ENCODE measurements at places on chromosomes 5 and 9.

DNA sequence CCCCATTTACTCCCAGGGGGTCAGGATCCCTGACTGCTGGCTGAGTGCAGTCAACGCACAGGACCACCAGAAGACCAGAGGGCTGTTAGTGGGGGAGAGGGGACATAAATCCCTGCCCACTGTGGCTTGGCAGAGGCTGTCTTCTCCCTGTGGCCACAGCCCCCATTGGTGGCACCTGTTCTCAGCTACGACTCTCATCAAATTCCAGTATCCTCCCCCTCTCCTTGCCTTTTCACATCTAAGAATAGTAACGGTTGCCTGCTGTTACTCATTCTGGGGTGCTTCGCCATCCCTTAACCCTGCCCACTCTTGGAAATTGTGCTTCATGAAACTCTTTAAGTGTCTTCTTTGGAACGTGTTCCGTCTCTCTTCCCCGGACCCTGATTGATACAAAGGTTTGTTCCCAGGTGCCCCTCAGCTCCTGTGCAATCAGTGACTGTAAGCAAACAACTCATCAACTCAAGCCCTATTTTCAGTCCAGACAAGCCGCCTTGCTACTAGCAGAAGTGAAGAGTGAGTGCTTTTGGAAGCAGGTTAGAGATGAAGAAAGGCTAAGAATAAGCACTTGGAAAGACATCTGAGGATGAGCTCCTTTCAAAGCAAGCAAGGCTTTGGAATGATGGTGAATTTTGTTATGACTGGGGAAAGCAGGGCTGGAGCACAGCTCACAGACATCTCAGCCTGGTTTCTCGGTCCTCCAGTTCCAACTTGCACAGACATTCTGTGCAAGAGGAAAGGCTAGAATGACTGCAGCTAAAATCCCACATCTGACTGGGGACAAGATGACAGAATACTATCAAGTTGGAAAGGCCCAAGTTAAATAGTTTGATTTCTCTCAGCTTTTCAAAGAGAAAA, 22.9 kb upstream of the DENND1A start:
- no peak for DNase-seq

GRCh38 chr9:93210324-93210973, 26.5 kb downstream of the WNK2 start:
- DNase-seq: no peak

- DNase-seq: no peak
Observed at GRCh38 chr9:133290751-133291302, 15.8 kb upstream of the ABO start.

DNA sequence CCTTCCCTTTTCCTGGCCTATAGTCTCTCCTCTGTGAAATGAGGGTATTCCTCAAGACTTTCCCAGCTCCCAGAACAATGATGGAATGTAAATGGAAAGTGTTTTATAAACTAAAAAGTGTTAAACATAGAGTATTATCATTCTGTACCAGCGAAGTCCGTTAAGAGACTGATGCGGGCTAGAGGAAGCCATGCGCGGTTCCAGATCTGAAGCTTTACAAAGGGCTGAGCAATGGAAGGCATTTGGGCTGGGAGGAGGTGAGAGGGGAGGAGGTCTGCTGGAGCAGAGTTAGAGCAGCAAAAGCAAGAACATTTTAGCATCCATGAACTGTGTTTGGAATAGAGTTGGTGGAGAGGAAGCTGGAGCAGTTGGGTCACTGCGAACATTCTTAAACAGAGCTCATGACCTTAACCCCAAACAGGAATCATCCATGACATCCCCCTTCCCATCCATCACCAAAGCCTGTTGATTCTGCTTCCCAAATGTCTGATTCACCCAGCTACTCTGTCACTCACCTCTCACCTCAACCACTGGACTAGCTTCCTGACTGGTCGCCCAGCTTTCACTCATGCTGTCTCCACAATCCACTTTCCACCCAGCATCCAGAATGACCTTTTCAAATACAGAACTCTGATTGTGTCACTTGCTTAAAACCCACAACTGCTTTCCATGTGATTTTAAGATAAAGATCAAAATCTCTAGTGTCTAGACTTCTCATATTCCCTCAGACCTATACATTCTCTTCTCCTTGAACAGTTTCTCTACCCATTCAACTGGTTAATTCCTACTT, 37.1 kb downstream of the CDK5RAP2 start:
- no peak for DNase-seq

DNA sequence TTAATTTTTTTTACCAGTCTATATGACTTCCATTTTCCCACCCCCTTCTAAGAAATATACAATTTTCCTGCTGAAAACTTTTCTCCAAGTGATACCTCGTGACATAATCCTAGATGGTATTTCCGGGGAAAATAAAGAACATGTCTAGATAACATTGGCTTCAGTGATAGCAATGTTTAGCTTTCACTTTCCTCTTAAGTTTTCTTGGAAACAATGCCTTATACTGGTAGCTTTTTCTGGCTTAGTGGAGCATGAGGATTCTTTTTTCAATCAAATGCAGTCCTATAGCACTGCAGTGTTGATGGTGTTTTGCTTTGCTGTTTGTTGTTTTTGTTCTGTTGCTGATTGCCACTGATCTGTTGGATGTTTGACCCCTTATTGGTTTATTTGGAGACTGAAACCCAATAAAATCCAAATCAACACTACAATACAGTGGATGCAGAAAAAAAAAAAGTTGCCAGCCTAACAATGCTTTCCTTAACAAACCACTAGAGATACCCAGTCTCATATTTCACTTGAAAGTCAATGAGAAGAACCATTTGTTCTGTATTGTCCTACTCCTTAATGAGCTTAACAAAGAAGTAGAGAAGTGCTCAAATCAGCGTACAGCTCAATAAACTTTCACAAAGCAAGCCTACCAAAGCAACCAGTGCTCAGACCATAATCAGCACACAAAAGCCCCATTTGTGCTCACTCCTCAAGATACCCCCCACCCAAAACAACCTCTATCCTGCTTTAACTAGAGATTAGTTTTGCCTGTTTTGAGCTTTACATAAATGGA, 74.2 kb upstream of the GRAMD2B start:
- DNase-seq: no peak

DNA sequence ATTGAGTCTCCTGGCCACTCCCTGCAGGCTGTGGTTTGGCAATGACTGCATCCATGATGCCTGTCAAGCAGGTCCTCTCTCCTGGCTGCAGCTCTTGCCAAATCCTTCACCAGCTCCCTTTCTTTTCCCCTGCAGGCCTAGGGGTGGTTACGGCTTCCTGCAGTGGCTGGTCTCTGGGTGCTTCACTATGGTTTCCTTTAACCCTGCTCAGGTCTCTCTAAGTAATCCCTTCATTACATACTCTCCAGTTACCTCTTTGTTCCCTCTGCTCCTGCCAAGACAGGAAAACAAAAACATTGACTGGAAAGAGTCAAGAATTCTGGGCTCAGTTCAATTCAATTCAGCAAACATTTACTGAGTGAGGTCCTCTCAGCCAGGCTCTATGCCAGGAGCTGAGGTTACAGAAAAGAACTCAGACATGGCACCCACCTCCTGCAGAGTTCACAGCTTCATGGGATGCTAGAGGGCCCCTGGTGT, 19.8 kb upstream of the PTPN3 start:
- no peak for DNase-seq

- no peak for DNase-seq
Observed at GRCh38 chr9:99309141-99309939, 87.3 kb downstream of the SEC61B start.

DNA sequence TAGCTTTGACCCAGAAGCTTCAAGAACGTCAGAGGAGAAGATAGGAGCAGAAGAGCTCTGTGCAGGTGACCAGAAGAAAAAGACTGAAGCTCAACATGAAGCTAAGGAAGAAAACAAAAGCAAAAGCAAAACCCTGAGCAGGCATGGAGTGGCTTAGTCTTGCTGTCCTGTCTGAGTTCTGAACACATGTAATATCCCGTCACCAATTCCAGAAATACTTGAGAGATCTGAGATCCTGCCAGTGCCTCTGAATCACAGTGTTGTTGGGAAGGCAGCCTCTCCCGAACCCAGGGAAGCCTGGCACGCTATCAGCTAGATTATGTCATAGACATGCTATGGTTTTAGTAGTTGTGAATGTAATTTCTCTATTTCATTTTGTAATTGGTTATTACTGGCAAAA, 235.7 kb downstream of the ICE1 start:
- no peak for DNase-seq

- no peak for DNase-seq
Observed at GRCh38 chr5:92562065-92562464, 1019.0 kb downstream of the NR2F1-AS1 start.

DNA sequence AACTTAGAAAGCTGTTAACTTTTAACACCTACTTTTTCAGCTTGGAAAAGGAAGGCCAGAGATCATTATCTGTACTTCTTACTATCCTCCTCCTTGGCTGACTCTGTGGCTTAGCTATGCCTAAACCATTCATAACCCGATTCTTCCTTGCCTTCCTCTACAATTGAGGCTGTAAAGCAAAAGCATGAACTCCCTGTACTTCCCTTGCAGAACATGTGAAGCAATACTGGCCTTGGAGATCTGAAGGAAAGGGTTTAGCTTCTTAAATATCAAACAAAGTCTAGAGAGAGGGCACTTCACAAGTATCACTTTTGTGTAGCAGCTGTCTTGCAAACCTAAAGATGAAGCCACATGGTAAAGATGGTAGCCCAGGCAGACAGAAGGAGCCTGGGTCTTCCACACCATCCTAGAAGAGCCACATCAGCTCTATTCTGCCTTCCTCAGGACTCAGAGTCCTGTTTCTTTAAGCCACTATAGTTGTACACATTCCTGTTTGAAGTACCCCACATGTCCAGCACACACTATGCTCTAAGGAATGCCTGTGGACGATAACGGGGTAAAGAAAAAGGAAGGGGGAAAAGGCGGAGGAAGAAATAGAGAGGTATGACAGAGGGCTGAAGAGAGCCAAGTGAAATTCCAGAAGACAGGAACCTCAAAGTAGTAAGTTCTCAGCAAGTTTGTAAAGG, 169.2 kb downstream of the SLIT3 start:
- no peak for DNase-seq

- DNase-seq: no peak
Observed at GRCh38 chr5:32837211-32837610, 126.1 kb downstream of the NPR3 start.

DNA sequence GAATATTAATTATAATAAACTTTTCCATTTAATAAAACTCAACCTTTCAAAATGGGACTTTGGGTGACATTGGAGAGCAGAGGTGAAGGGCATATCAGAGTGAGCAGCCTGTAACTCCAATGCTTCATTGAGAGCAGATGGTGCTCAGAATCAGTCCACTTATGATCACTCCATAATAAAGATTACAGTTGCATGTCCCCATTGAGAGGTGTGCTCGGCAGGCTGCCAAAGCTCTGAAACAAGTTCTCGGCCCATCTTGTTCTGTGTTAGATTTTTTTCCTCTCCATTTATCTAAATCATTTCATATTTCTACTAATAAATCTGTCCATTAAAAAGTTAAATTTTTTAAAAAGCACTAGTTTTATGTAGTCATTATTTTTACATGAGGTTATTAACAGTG, 1786.4 kb upstream of the WWC1 start:
- no peak for DNase-seq

DNA sequence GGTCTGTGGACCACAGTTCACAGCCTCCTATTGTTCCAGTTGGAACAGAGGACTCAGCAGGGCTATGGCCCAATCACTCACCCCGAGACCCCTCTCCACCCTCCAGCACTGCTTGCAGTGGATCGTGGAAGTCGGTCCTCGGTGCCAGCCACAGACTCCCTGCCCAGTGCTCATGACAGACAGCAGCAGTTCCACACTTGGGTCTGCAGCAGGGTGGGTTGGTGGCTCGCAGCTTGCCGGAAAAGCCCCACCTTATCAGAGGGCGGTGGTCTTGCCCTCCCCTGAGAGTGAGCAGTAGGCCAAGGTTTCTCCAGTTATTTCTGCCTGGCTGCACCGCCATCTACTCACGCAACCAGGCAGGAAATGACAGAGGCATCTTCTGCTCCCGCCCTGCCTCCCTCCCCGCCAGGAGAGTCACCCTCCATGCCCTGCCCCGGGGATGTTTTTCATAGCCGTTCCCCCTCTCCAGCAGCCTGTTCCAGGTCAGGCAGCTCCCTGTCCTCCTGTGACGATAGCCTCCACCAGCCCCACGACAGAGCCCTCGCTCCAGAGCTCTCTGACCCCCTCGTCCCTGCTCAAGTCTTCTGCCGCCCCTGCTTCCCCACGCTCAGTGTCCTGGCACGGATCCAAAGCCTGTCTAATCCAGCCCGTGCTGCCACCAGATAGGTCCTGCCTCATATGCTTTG, 34.5 kb downstream of the UNC5A start:
- no peak for DNase-seq

DNA sequence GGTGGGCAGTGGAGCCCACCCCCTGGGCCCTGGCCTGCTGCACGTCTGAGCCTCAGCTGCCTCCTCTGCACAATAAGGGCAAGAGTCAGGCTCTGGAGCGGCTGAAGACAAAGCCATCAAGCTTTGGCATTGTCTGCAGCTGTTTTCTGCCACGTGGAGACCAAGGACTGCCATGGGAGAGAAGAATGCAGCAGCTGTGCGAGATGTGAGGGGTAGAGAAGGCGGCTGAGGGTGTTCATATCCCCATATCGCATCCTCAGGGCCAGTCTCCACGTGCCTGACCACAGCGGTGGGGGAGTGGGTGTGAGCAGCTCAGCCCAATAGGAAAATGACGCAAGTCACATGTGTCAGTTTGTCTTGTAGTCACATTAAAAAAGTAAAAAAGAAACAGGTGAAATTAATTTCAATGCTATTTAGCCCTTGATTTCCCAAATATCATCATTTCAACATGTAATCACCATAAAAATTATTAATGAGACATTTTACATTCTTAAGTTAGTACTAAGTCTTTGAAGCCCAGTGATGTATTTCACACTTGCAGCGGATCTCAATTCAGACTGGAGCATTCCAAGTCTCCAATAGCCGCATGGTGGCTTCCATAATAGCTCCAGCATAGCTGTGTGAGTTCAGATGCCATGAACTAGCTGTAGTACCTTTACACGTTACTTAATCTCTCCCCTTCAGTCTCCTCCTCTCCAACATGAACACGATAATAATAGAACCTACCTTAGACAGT, 6.6 kb downstream of the C1QTNF2 start:
- DNase-seq: no peak

GRCh38 chr9:26341545-26341944, 551.1 kb downstream of the CAAP1 start:
- no peak for DNase-seq

DNA sequence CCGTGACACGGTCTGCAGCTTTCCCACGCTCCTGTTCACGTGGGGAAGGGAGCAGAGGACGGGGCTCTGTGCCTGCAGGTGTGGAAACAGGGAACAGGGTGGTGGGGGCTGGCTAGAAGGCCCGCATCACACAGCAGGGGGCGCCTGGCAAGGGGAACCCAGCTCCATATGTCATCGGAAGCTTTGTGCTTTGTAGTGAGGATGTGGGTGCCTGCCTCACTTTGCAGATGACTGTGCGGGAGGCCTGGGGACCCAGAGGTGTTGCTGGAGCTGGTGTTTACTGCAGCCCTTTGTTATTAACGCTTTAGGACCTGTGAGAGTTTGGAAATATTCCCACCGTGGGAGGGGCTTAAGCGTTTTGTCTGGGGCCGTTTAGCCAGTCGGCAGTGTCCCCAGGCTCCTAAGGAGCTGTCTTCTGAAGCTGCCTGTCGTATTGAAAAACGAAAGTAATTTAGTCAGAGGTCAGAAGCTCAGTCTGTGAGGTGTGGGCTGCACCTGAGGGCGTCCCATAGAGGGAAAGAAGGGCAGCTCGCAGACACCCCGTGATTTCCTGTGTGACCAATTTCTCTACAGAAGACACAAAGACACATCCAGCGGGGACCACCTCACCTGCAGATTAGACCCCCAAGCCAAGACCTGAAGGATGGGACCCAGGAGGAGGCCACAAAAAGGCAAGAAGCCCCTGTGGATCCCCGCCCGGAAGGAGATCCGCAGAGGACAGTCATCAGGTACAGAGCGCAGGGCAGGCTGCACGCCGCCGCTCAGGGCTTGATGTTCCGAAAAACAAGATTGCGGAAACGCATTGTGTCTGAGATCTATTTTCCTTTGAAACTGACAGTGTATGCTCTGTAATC, 9.1 kb downstream of the MAN1B1 start:
- peak; percentile 72 for DNase-seq

All from activated CD8-positive, alpha-beta memory T cell treated with anti-CD3 and anti-CD28 coated beads for 1 hour (primary cell).